ENCODE measurements at places on chromosomes 6 and 20.

DNA sequence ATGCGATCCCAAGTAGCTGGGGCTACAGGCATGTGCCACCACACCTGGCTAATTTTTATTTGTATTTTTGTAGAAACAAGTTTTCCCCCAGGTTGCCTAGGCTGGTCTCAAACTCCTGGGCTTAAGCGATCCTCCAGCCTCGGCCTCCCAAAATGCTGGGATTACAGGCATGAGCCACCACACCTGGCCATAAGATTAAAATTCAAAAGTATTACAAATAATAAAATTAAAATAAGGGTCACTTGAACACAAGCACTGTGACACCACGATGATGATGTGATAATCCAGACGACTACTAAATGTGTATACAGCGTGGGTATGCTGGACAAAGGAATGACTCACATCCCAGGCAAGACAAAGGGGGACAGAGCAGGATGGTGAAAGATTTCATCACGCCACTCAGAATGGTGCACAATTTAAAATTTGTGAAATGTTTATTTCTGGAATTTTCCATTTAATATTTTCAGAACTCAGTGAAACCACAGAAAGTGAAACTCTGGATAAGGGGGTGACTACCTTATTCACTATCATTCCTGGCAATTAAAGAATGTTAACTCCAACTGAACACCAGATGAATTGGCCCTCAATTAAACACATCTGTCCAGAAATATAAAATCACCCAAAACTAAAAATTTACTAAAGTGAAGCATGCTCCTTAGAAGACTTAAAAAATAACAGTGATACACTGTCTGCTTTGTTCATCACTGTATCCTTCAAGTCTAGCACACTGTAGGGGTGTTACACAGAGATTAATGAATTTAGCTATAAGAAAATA is 13.1 kb downstream of the B4GALT5 start:
- no peak for DNase-seq

GRCh38 chr6:149696901-149697300 is 21.0 kb downstream of the LATS1 start:
- DNase-seq, result no peak

DNA sequence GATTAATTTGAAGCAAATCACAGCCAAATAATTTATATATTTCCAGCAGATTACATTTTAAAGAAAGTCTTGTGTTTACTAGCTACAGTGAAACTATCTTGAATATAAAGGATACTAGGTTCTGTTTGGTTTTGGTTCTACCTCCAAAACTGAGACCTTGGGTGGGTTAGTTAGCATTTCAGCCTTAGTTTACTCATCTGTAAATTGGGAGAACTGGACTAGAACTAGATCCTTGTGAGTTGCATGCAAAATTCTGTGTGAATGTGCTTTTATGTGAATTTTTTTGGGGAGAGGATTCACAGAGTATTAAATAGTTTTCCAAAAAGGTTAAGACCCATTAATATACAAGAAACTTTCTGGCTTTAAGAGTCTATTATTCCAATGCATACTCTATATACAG is 4.1 kb downstream of the GMNN start:
- no peak for DNase-seq

DNA sequence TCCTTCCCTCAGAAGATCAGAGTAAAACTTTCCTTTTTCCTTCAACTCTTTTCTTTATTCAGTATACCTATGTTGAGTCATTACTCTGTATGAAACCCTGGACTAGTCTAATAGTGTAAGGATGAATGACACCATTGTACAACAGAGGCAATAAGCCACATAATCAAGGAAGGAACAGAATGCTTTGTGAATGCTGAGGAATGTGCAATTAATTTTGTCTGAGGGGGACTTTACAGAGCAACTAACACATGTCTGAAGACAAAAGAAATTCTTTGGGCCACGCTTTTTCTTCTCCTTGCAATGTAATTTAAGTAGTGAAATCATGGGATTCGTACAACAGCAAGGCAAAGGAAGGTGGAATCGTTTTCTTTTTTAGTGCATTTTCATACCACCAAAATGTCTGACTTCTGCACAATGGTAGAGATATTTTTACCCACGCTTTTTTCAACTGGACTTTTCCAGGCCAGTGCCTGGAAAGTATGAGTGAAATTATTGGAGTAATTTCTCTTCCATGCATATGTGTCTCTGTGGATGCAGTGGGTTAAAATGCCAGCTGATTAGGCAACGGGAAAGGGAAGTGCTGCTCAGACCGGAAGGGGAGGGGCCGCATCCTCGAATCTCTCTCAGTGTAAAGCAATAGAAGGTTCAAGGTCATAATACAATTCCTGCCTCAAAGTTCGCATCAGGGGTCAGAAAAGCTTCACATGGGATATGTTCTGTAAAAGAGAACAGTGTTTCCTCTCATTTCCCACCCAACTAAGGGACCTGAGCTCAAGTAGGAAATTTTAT is 89.9 kb upstream of the MTHFD1L start:
- no peak for DNase-seq

- no peak for DNase-seq
Observed at GRCh38 chr6:164130151-164130550, 715.6 kb downstream of the QKI start.
